ENCODE measurements at places on chromosomes 4 and X.

DNA sequence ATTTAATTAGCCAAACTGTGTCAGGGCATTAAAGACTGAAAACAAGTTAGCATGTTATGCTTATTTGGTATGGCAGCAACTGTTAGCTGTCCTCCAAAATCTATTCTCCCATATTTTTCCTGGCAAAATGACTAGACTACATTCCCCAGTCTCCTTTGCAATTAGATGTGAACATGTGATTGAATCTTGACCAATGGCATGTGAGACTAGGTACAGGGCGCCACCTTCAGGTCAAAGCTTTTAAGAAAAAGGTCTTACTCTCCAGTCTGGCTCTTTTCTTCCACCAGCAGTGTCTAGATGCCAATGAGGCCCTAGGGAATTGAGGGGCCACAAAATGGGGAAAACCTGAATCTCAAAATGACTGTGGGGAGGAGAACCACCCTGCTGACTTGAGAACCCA lies 408.2 kb downstream of the SMARCA1 start:
- DNase-seq = peak; percentile 19

GRCh38 chr4:155600244-155600643 lies 66.4 kb upstream of the GUCY1A1 start:
- no peak for DNase-seq

DNA sequence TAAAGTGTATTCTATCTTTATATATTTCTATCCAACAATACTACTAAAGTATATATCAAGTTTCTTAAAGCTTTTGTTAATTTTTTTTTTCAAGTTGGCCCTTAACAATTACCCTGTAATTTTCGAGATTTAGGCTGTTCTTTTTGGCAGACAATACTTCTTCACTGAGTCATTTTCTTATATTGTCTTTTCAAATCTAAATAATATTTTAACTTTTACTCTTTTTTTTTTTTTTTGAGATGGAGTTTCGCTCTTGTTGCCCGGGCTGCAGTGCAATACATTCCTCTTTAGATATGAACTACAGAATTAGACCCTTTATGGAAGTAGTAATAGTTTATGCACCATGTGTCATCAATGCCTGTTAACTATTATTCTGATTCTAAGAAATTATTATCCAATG lies 120.7 kb downstream of the GLRA3 start:
- DNase-seq = no peak

- DNase-seq = no peak
Observed at GRCh38 chrX:20740443-20740842, 473.7 kb upstream of the RPS6KA3 start.

- no peak for DNase-seq
Observed at GRCh38 chrX:152020888-152021287, 46.4 kb upstream of the GABRE start.

- DNase-seq = no peak
Observed at GRCh38 chr4:147786031-147786430, 54.1 kb downstream of the ARHGAP10 start.

DNA sequence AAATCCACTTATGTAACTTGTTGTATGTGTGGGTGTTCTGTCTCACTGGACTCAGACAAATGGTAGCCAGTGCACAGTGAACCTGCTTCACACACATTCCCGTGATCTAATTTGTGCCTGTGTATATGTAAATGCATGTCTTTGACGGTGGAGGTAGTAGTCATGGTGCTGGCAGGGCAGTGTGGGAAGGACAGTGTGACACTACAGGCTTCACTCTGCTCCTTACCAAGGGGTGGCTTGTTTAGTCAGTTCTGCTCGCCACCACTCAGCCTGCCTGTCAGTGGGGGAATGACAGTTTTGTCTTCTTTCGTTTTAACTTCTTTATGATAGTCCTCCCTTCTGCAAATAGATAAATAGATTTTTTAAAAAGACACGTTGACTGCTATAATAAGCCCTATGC lies 17.7 kb upstream of the PAQR3 start:
- no peak for DNase-seq

Data from lung microvascular endothelial cell (primary cell).